Panc1 (cell line): ENCODE measurements at places on chromosomes 4 and X. TPM values are rescaled to one million over a fixed set of nuclear protein-coding genes. Genes with fewer than 3 reads are reported as not detected.

DNA sequence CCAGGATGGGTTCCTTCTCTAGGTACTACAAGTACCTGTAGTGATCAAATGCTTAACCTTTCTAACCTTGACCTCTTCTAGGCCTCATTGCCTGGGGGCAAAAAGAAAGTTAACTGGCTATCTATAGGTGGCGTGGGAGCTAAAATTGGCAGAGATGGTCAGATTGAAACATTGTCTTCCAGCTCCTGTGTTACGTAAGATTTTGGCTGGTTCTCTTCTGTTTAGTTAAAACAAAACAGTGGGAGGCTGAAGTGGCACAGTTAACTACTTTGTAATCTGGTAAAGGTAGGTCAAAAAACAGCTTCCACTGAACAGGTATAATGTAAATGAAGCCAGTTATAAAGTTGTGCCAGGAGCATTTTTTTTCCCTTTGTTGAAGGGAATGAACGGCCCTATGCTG, 115.2 kb downstream of the MBNL3 start:
- no peak overlapping the region for H3K4me3 ChIP-seq
- DNase-seq: no peak
- H3K27ac ChIP-seq: no peak overlapping the region
- H3K4me1 ChIP-seq: no peaks in the 10 kb centered on the region
- H3K36me3 ChIP-seq: no peaks in the 10 kb centered on the region
- H3K27me3 ChIP-seq: peaks cover 2% of the 10 kb centered on the region; the same call in 1 of the 2 replicates

DNA sequence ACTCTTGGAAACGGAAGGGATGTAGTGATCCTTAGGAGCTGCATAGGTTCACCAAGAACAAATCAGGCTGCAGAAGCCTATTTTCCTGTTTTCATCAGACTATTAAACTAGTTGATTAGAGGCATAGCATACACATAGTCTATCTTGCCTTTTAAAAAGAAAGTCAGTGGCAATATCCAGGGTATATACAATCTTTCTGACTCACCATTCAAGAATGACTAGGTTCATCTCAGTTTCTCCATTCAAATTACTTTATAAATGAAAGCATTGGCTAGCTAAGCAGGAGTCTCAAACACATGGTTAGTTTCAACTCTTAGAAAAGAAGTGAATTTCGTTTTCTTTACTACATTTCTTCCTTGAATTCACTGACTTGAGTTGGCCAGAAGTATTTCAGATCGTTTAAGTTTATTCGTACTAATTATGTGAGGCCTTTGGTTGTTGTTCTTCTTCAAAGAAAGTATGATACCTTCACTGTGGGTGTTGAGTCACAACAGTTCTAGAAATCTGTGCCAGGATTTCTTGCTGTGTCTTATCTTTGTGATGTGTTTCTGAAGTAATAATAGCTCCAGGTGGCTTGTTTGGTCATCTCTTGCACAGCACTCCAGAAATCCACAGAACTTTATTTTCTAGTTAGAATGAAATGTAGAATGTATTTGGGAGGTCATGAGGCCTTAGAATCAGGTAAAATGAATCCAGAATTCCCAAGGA, 88.2 kb downstream of the AWAT2 start:
- no peaks in the 10 kb centered on the region for H3K4me1 ChIP-seq
- H3K27me3 ChIP-seq: no peaks in the 10 kb centered on the region
- no peak for DNase-seq
- H3K4me3 ChIP-seq: no peak overlapping the region
- H3K27ac ChIP-seq: no peak overlapping the region
- H3K36me3 ChIP-seq: no peaks in the 10 kb centered on the region

GRCh38 chr4:5162909-5163508, 111.7 kb downstream of the STK32B start:
- H3K27ac ChIP-seq: no peak overlapping the region
- H3K36me3 ChIP-seq: no peaks in the 10 kb centered on the region
- H3K27me3 ChIP-seq: no peaks in the 10 kb centered on the region
- H3K4me1 ChIP-seq: no peaks in the 10 kb centered on the region
- no peak for DNase-seq

GRCh38 chr4:165583341-165583740, 204.5 kb downstream of the CPE start:
- no peak overlapping the region for H3K27ac ChIP-seq
- H3K4me3 ChIP-seq: no peak overlapping the region
- DNase-seq: no peak

GRCh38 chr4:788006-788635, 37.8 kb downstream of the CPLX1 start:
- no peaks in the 10 kb centered on the region for H3K4me1 ChIP-seq
- no peaks in the 10 kb centered on the region for H3K36me3 ChIP-seq
- no peaks in the 10 kb centered on the region for H3K27me3 ChIP-seq
- H3K4me3 ChIP-seq: no peak overlapping the region

GRCh38 chr4:70714079-70714887, 7.5 kb upstream of the RUFY3 start:
- no peak for DNase-seq
- H3K27ac ChIP-seq: peak overlapping the region; percentile 49; the same call in 1 of the 2 replicates
- H3K4me1 ChIP-seq: peaks cover 6% of the 10 kb centered on the region
- no peak overlapping the region for H3K4me3 ChIP-seq
- no peaks in the 10 kb centered on the region for H3K27me3 ChIP-seq
- H3K36me3 ChIP-seq: no peaks in the 10 kb centered on the region

GRCh38 chrX:70508296-70508911, 63.8 kb downstream of the DLG3 start:
- H3K27me3 ChIP-seq: no peaks in the 10 kb centered on the region
- no peak for DNase-seq
- no peaks in the 10 kb centered on the region for H3K36me3 ChIP-seq
- no peaks in the 10 kb centered on the region for H3K4me1 ChIP-seq

DNA sequence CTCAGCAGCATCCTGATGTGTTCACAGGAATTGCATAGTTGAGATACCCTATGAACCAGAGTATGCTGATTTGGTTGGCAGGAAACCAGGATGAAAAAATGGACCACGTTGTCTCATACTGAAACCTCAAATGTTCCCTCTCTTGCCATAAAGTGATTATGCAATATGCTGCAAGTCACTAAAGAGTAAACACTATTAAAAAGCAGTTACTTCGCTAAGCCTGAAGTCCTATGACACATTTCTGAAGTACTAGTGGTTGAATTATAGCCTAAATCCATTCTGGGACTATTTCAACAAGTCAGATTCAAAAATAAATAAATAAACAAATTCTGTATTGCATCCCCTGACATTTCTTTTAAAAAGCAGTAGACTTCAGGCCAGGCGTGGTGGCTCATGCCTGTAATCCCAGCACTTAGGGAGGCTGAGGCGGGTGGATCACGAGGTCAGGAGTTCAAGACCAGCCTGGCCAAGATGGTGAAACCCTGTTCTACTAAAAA, 106.0 kb upstream of the NAP1L5 start:
- H3K27me3 ChIP-seq: no peaks in the 10 kb centered on the region
- peak; percentile 52 for DNase-seq
- H3K36me3 ChIP-seq: no peaks in the 10 kb centered on the region; the same call in 1 of the 2 replicates
- H3K4me1 ChIP-seq: no peaks in the 10 kb centered on the region

DNA sequence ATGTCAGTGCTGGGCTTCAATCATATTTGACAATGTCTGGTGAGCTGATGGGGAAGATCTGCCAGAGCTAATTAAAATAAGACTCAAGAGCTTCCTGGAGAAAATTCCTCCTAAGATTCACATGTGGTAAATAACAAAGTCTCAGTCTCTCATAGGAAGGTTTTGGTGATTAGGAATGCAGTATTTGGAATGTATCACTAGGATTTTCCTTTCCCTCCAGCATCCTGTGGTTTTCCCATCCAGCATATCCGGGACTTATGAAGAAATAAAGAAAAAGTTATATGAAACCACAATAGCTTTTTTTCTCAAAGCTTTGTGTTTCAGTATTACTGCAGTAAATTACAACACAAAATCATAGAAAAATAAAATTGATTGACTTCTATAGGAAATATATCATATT, 1597.1 kb downstream of the ADGRL3 start:
- no peak for DNase-seq
- no peaks in the 10 kb centered on the region for H3K27me3 ChIP-seq
- no peak overlapping the region for H3K27ac ChIP-seq

DNA sequence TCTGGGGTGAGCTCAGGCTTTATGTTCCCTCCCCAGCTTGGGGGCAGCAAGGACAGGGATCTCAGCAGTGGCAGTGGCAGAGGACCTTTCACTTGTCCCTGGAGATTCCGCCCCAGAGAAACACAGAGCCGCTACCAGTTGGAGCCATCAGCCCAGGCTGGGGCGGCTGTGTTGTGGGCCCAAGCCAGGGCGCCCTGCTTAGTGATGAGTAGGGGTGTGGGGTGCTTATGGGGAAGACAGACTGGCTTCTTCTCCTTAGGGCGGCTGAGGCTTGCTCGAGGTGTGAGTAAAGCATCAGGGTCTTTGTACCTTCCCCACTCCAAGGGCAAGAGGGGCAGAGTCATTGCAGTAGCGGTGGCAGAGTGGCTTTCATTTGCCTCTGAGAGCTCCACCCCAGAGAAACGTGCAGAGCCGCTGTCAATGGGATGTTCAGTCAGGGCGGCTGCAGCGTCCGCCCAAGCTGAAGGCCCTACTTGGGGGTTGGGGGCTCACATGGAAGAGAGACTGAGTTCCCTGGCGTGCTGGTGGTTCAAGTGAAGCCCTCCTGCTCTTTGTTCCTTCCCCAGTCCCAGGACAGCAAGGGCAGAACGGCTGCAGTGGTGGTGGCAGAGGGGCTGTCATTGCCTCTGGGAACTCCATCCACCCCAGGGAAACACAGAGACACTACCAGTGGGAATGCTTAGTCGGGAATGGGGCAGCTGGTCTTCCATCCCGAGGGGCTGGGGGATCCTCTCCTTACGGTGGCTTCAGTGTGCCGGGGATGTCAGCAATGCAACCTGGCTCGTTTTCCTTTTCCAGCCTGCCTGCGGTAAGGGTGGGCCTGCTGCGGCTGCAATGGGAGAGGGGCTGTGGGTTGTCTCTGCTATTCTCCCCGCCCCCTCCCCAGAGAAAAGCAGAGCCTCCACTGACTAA, 2142.5 kb upstream of the TENM3 start:
- H3K36me3 ChIP-seq: no peaks in the 10 kb centered on the region
- H3K27me3 ChIP-seq: no peaks in the 10 kb centered on the region
- H3K27ac ChIP-seq: no peak overlapping the region
- H3K4me1 ChIP-seq: no peaks in the 10 kb centered on the region
- no peak overlapping the region for H3K4me3 ChIP-seq

- no peak overlapping the region for H3K27ac ChIP-seq
- H3K4me1 ChIP-seq: peaks cover 5% of the 10 kb centered on the region; the same call in 1 of the 2 replicates
- H3K27me3 ChIP-seq: no peaks in the 10 kb centered on the region
These were observed 57.5 kb downstream of the ADRA2C start for GRCh38 chr4:3823496-3824341.

- no peaks in the 10 kb centered on the region for H3K36me3 ChIP-seq
- no peak for DNase-seq
- H3K4me1 ChIP-seq: no peaks in the 10 kb centered on the region
- H3K27me3 ChIP-seq: no peaks in the 10 kb centered on the region
These were observed 44.3 kb downstream of the AR start for GRCh38 chrX:67587946-67588624.

- H3K27ac ChIP-seq: no peak overlapping the region
- H3K27me3 ChIP-seq: no peaks in the 10 kb centered on the region
- H3K36me3 ChIP-seq: no peaks in the 10 kb centered on the region
- H3K4me3 ChIP-seq: no peak overlapping the region
- H3K4me1 ChIP-seq: no peaks in the 10 kb centered on the region
- DNase-seq: no peak
These were observed 91.2 kb upstream of the SOD3 start for GRCh38 chr4:24704149-24704548.

DNA sequence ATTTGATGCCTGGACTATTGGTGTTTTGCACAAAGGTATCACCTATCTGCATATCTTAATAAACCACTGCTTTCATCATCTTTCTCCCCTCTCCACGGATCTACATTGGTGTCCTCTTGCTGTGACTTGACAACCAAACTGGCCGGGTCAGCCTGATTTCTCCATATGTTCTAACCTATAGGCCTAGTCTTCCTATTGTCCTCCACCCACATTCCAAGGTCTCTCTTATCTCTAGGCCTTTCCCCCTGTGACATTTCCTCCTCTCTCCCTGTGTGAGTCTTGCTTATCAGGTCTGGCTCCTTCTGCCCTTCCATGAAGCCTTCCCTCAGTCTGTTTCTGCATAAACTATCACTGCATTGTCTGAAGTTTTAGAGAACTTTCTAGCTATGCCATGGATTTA, 33.7 kb downstream of the ARHGAP24 start:
- DNase-seq: no peak
- no peaks in the 10 kb centered on the region for H3K27me3 ChIP-seq
- peaks cover 26% of the 10 kb centered on the region for H3K4me1 ChIP-seq
- H3K27ac ChIP-seq: peak overlapping the region; percentile 58

DNA sequence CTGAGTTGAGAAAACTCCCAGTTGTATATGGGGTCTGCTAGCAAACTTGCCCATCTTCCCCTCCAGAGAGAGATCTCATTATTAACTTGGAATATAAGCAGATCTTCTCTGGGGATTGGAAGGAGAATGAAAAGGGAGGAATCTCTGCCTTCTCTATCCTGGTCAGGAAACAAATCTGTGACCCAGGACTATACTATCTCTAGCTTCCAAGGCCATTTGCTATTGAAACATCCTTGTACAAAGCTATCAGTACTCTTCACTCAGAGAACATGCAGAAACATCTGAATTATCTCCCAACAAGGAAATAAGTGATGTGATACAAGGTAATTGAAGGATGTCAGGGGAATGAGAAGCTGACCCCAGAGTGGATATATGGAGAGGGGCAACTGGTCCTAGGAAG, 183.8 kb downstream of the FRMPD4 start:
- H3K27me3 ChIP-seq: no peaks in the 10 kb centered on the region
- DNase-seq: no peak
- no peaks in the 10 kb centered on the region for H3K36me3 ChIP-seq
- H3K4me3 ChIP-seq: no peak overlapping the region
- no peaks in the 10 kb centered on the region for H3K4me1 ChIP-seq

- no peaks in the 10 kb centered on the region for H3K27me3 ChIP-seq
- H3K36me3 ChIP-seq: no peaks in the 10 kb centered on the region
- no peak overlapping the region for H3K4me3 ChIP-seq
- H3K27ac ChIP-seq: no peak overlapping the region
- no peaks in the 10 kb centered on the region for H3K4me1 ChIP-seq
- no peak for DNase-seq
These were observed 49.1 kb upstream of the DYNLT3 start for GRCh38 chrX:37896511-37896890.

DNA sequence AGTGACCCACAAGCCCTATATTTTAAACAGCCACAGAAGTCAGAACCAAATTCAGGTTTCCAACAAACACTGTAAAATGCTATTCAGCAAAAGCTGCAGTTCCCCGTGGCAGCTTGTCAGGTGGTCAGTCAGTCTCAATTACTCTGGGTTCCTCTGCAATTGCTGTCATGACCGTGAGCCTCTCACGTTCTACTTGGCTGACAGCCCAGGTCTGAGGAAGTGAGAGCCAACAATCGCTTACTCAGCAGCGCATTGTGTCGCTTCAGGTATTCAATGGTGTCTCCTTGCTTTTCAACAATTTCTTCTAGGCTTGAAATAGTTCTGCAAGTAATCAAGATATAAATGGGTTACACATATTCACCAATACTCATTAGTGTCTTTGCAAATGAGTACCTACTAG, 25.8 kb downstream of the TRIM75 start:
- no peak for DNase-seq
- H3K36me3 ChIP-seq: no peaks in the 10 kb centered on the region
- no peak overlapping the region for H3K27ac ChIP-seq
- H3K4me1 ChIP-seq: no peaks in the 10 kb centered on the region
- H3K4me3 ChIP-seq: no peak overlapping the region

GRCh38 chrX:24131476-24131875, 18.1 kb upstream of the ZFX start:
- peak overlapping the region; percentile 32 for H3K27ac ChIP-seq
- H3K4me1 ChIP-seq: no peaks in the 10 kb centered on the region; the same call in 1 of the 2 replicates
- no peak for DNase-seq
- no peaks in the 10 kb centered on the region for H3K36me3 ChIP-seq

Gene PJA1
- total RNA-seq: 11.8 TPM

Gene CNKSR2
- total RNA-seq: not detected

Gene ZNF711
- total RNA-seq: 3.1 TPM

Gene VEGFD
- not detected for total RNA-seq

Gene SH3RF1
- total RNA-seq: 11.5 TPM

Gene PLS3
- 164 TPM for total RNA-seq
